Effector memory CD4-positive, alpha-beta T cell (primary cell): ENCODE measurements at places on chromosomes 6 and 20.

DNA sequence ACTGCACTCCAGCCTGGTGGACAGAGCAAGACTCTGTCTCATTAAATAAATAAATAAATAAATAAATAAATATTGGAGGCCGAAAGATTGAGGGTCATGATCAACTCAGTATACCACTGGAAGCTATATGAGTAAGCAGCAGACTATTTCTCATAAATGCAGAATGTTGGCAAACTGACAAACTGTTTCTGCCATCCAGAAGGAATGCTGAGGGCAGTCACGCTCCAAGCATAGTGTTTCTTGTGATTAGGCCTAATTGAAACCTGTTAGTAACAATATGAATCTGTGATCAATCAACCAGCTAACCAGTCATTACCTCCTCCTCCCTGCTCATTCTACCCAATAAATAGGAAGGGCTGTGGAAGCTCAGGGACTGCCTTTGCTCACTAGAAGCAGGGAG lies 15.2 kb upstream of the KCNK15 start:
- H3K27me3 ChIP-seq = no peaks in the 10 kb centered on the region
- no peaks in the 10 kb centered on the region for H3K36me3 ChIP-seq
- no peak overlapping the region for H3K27ac ChIP-seq
- no peaks in the 10 kb centered on the region for H3K4me1 ChIP-seq
- H3K4me3 ChIP-seq = no peak overlapping the region

DNA sequence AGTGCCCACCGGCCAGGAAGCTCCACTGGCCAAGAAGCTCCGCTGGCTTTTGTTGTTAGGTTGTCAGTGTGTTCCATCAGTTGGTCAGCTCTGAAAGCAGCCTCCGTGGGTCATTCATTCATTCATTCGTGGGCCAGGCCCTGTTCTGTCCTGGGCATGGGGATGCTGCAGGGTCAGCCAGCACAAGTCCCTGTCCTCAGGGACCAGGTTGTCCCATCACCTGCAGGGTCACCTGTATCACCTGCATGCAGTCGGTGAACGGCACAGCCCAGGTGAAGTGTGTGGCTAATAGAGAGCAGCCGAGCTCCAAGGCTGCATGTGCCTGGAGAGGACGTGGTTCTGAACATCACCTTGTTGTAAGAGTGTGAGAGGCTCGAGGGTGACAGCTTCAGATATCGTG lies 403.5 kb downstream of the CDH4 start:
- no peak for DNase-seq
- no peak overlapping the region for H3K4me3 ChIP-seq
- no peaks in the 10 kb centered on the region for H3K4me1 ChIP-seq
- no peaks in the 10 kb centered on the region for H3K36me3 ChIP-seq
- H3K27ac ChIP-seq = no peak overlapping the region

DNA sequence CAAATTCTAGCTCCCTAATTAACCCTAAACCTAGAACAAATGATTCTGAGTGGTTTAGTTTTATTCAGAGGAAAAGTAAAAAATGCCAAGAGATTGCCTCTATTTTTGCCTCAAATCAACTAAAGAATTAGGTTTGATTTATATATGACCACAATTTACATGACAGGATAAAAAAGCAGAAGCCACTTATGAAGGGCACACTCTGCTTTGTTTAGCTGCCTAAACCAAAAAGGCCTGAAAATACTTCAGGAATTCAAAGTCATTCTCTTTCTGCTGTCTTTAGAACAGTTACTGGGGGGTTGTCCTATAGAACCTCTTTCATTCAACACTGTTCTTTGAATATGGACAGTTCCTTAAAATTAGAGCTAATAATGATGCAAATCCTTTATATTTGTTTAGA lies 5.3 kb downstream of the FBXO5 start:
- no peak for DNase-seq
- no peak overlapping the region for H3K4me3 ChIP-seq
- H3K27me3 ChIP-seq = no peaks in the 10 kb centered on the region
- H3K4me1 ChIP-seq = peaks cover 9% of the 10 kb centered on the region
- no peak overlapping the region for H3K27ac ChIP-seq
- peaks cover 10% of the 10 kb centered on the region for H3K36me3 ChIP-seq

DNA sequence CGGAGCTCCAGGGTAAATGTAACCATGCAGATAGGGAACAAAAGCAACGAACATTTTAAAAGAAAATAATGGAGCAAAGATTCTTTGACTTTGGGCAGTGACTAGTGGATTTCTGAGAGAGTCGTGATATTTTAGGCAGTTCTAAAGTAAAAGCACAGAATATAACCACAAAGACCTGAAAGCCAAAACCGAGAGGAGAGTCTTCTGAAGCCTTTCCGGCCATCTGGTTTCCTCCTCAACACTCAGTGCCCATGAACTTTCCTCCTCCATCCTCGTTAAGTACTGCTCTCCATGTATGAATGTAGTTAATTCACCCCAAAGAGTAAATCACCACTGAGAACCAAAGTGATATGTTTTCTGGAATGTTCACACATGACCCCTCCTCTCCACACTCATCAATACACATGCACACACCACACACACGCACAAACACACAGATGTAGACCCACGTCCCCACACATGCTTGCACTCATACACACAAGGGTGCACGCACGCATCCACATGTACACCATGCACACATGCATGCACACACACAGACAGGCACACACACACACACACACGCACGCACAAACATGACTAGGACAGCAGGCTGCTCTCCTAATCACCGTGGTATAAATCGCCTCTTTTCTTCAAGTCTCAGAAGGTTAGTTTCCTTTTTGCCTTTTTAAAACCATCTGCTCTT lies 109.5 kb downstream of the MYLK4 start:
- H3K4me1 ChIP-seq = no peaks in the 10 kb centered on the region
- no peak for DNase-seq
- H3K36me3 ChIP-seq = no peaks in the 10 kb centered on the region
- H3K27ac ChIP-seq = no peak overlapping the region
- H3K4me3 ChIP-seq = no peak overlapping the region

- peaks cover 16% of the 10 kb centered on the region for H3K4me1 ChIP-seq
- no peak overlapping the region for H3K27ac ChIP-seq
- H3K27me3 ChIP-seq = no peaks in the 10 kb centered on the region
- no peak for DNase-seq
Observed at GRCh38 chr6:31725502-31726350, 2.6 kb downstream of the MPIG6B start.

- H3K4me1 ChIP-seq = peaks cover 4% of the 10 kb centered on the region
- H3K36me3 ChIP-seq = no peaks in the 10 kb centered on the region
- H3K27ac ChIP-seq = no peak overlapping the region
- DNase-seq = no peak
- no peaks in the 10 kb centered on the region for H3K27me3 ChIP-seq
- H3K4me3 ChIP-seq = no peak overlapping the region
Observed at GRCh38 chr20:34305333-34306230, 2.4 kb upstream of the AHCY start.

DNA sequence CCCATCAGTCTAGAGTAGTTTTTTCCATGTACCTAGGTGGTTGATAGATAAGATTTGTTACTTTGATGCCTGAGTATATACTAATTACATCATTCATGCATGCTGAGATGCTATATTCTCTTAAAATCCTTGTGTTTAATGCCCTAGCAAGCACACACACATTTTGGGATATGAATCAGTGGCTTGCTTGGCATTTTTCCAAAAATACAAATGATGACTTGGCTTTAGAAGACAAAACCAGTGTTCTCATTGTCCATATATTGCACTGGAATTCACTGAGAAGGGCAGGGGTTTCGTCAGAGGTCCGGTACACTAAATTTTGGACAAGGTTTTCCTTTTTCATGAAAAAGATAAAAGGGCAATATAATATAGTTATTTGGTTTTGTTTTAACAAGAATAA lies 24.9 kb downstream of the GTPBP2 start:
- no peak for DNase-seq
- H3K4me3 ChIP-seq = no peak overlapping the region
- no peaks in the 10 kb centered on the region for H3K27me3 ChIP-seq
- H3K4me1 ChIP-seq = no peaks in the 10 kb centered on the region
- H3K36me3 ChIP-seq = peaks cover 25% of the 10 kb centered on the region

- peak overlapping the region; percentile 71 for H3K4me3 ChIP-seq
- peak; percentile 40 for DNase-seq
- H3K4me1 ChIP-seq = peaks cover 17% of the 10 kb centered on the region
- peak overlapping the region; percentile 48 for H3K27ac ChIP-seq
Observed at GRCh38 chr20:63652192-63652980, 838 bp downstream of the STMN3 start.

DNA sequence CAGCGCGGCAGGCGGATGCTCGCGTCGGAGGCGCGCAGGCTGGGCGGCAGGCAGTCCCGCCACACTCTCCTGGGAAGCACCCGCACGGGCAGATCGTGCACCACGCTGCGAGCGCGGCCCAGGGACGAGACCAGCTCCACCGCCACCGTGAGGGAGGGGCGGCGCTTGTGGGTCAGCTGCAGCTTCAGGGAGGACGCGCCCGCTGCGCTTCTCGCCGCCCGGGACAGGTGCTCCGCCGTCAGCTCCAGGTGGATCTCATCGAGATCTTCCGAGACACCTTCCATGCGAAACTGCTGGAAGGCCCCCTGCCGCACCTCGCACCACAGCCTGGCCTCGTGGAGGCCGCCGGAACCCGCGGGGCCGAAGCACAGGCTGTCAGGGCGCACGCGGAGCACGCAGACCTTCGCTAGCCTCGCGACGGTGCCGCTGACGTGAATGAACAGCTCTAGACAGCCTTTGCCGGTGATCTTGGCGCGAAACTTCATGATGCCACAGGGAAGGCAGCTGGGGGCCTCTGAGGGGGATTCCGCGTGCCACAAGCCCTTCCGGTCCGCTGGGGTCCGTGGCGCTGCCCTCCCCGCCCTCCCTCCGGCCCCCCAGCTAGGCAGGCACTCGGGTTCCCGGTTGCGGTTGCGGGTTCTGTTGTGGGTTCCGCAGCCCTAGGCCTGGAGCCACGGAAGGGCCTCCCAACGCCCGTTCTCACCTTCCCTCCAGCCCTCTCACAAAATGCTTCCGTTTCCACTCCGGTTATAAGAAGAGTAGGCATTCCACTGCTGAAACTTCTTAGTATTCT lies at the start of gene HUS1B:
Gene HUS1B, minus strand, starts transcription at position 641 of the 793 bp plus-strand sequence. Its CDS starts 156 bp downstream, at position 485.
- H3K4me1 ChIP-seq = no peaks in the 10 kb centered on the region
- no peak within 1 kb of the TSS for H3K4me3 ChIP-seq
- no peaks in the 10 kb centered on the region for H3K27me3 ChIP-seq
- DNase-seq = no peak

DNA sequence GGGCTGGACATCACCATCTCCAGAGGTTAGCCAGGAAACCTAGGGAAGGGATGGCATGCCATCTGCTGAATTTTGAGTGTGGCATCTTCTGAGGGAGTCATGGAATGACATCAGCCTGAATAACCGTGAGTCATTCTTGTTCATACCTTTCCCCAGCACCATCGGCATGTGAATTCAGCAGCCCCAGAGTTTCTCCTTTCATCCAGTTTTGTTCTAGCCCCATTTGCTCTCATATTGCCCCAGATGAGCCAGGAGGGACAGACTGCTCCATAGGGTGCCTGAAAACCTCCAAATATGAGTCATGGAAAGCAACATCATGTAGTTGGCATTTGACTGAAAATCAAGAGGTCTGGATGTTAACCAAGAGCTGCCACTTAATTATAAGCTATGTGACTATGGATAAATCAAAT lies 219.2 kb upstream of the SGK1 start:
- no peaks in the 10 kb centered on the region for H3K36me3 ChIP-seq
- no peak for DNase-seq
- H3K27ac ChIP-seq = no peak overlapping the region
- no peak overlapping the region for H3K4me3 ChIP-seq
- peaks cover 7% of the 10 kb centered on the region for H3K4me1 ChIP-seq
- no peaks in the 10 kb centered on the region for H3K27me3 ChIP-seq

- no peaks in the 10 kb centered on the region for H3K27me3 ChIP-seq
- H3K4me3 ChIP-seq = no peak overlapping the region
- no peak for DNase-seq
- H3K36me3 ChIP-seq = peaks cover 9% of the 10 kb centered on the region
- no peaks in the 10 kb centered on the region for H3K4me1 ChIP-seq
Observed at GRCh38 chr6:21023210-21023609, 489.0 kb downstream of the CDKAL1 start.

DNA sequence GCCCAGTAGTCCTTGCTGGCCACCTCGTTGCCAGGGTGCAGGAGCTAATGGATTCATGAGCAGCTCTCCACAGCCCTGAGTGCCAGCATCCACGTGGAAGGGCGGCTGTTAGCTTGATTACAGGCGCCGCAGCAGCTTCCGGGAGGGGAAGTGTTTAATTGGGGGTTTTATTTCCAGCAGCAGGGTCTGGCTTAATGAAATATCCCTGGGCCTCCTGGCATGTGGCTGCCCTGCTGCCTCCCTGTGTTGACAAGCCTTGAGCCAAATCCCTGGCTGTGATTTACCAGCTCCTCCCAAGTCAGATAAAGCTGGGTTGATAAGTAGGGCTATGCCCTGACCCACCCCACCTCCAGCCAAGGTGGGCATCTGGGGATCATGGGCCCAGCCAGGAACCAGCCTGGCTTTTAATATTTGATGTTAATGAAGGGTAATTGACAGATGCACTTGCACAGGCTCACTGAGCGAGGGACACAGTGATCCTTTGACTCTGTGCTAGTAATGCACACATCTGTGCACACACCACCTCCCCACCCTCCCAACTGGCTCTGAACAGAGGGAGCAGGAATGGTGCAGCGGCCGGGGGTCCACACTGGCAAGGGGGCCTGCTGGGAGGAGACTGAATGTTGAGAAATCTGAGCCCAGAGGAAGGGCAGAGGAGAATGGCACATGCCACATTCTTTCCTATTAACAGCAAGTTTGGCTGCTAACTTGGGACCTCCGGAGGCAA lies 13.6 kb downstream of the GLP1R start:
- no peak overlapping the region for H3K27ac ChIP-seq
- no peaks in the 10 kb centered on the region for H3K4me1 ChIP-seq
- no peaks in the 10 kb centered on the region for H3K27me3 ChIP-seq
- DNase-seq = no peak
- no peak overlapping the region for H3K4me3 ChIP-seq

DNA sequence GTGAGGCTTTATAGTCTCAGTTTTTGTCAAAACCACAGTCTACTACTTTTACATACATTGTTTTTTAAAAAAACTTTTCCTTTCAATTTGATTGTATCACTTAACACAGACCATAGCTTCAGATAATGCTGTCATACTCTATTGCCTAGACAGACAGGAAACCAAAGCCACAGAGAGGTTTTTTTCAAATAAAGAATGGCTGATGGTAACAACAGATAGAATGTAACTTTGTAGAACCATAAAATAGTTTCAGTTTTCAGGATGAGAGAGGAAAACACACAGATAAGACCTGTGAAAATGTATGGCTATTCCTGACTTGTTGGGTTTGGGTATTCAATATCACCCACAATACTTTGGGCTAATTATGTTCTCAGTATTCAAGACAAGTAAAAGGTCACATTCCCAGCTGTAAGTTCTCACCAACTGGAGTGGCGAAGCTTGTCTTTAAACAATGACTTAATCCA lies 94.0 kb downstream of the ADGRG6 start:
- no peak overlapping the region for H3K4me3 ChIP-seq
- H3K27me3 ChIP-seq = no peaks in the 10 kb centered on the region
- H3K36me3 ChIP-seq = no peaks in the 10 kb centered on the region
- DNase-seq = no peak
- H3K4me1 ChIP-seq = peaks cover 11% of the 10 kb centered on the region

GRCh38 chr6:130513770-130514169 lies 148.0 kb downstream of the TMEM200A start:
- peak; percentile 27 for DNase-seq
- H3K4me3 ChIP-seq = peak overlapping the region; percentile 15
- peaks cover 23% of the 10 kb centered on the region for H3K4me1 ChIP-seq
- no peaks in the 10 kb centered on the region for H3K36me3 ChIP-seq

GRCh38 chr20:40961176-40961575 lies 67.4 kb upstream of the TOP1 start:
- no peaks in the 10 kb centered on the region for H3K27me3 ChIP-seq
- DNase-seq = no peak
- H3K27ac ChIP-seq = no peak overlapping the region
- no peak overlapping the region for H3K4me3 ChIP-seq
- H3K36me3 ChIP-seq = no peaks in the 10 kb centered on the region
